ENCODE measurements at places on chromosomes 7 and 10.

DNA sequence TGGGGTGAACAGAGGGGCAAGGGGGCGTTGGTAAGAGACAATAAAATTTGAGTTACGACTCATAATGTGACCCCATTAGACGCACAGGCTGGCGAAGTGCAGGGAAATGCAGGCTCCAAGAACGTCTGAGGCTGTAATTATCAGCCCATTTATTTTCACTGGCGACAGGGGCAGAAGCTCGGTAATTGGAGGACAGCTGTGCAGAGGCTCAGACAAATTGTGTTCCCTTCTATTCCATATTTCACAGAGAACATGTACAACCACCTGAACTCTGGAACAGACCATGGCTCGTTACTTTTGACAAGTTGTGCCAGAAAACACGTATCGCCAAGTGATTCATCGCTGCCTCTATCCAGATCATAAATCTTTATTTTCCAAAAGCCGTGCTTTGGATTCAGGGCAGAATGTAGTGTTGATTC is 137.3 kb upstream of the FRMD4A start:
- no peak for DNase-seq

DNA sequence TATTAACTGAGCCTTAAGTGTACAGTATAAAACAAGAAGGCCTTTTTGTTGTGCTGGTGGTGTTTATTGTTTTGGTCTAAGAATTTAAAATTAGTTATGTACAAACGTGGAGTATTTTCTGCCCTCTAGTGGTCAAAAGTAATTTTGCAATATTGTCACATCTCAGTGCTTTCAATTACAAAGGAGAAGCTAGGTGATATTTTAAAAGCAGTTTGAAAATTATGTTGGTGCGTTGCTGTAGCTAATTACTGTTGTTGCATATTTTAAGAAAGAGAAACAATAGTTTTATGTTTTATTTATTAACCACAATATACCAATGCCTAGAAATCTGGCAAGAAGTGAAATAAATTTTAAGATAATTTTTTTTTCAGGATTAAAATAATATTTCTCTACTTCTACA is 11.4 kb downstream of the NPVF start:
- no peak for DNase-seq

- DNase-seq = no peak
Measured at GRCh38 chr7:46115410-46115809, 194.3 kb upstream of the IGFBP3 start.

DNA sequence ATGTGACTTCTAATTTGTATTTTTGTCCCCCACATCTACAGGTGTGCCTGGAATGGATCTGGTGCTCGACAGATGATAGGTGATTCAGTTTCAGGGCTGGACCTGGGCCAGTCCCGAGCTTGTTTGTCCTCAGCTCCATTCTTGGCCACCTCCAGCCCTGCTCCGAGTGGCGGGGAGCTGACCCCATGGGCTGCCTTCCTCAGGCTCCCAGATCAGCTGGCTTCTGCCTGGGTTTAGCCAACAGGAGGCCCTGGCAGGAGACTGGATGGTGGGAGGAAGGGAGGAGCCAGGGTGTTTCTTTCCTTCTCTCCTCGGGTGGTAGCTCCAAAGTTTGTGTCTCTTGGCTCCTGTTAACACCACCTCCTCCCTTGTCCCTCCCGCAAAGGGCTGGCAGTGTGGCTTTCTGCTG is 75.2 kb downstream of the CDH23 start:
- DNase-seq = no peak

DNA sequence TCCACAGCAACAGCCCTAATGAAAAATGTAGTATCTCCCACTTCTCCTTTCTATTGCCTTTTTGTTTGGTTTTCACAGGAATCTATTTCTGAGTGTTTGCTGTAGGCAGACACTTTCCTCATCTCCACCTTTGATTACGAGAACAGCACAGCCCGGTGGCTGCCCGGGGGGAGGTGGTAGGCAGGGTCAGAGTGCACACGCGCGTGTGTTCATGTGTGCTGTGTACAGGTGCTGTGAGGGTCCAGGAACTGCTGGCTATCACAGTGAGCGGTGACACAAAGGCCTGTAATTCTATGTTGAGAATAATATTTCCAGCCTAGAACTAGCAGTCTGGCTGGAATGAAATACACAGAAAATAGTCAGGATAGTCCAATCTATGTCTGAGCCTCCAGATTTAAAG is 212.8 kb downstream of the ADARB2 start:
- no peak for DNase-seq

DNA sequence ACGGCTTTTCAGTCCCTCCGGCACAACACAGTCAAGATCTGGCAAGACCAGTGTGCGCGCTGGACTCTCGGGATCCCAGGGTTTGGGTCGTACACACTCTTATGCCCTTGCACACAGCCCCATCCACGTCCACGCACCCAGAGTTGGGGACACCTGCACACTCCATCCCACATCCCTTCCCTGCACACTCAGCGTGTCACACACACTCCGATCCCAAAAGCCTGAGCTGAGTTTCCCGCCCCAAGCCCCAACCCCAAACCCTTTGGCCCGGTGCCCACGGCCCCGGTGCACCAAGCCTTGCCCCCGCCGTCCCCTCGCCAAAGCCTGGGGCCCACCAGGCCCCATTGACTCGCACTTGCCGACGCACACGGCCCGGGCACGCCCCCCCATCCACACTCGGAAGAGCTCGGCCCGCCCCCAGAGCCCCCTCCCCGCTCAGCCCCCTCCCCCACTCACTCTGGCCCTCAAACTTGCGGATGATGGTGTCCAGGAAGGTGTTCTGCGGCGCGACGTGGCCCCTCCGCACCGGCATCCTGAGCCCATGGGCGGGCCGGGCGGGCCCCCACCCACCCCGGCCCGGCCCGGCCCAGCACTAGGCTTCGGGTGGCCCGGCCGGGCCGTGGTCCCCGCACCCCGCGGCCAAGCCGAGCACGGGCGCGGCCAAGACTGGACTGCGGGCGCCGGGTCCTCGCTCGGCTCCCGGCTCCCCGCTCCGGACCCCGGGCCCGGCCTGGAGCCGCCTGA is 567 bp downstream of the KCNH2 start:
- DNase-seq = no peak

DNA sequence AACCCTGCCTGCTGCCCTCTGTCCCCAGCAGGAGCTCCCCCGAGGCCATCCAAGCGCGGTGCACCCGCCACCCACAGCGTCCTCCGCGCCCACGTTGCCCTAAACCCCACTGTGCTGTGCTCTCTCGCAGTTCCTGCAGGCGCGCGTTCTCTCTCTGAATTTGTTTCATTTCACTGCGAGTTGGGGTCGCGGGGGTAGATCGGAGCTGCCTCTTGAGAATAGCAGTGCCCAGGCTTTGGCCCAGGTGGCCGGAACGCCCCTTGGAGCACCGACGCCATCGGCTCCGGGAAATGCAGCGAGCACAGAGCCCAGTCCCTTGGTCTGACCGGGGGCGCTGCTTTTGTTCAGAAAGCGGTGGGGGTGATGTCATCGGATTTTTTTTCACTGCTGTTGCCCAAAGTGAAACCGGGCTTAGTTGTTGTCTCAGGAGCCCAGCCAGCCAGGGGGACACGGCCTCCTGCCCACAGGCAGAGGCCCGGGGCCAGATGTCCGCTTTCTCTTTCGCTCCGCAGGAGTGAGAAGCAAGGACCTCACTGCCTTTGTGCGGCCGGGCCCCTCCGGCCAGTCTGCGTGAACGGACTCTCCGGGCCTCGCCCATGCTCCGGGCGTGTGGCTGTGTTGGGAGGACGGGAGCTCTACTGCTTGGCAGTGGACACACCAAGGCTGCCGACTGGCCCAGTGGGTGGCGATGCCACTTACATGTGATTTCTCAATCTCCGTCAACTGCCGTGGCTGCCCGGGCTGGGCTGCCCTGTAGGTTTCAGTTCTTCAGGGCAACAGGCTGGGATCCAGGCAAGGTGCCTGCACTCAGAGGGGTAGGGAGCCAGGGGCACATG is 43.1 kb downstream of the FOXK1 start:
- DNase-seq = no peak

GRCh38 chr10:44966129-44966815 is 6.7 kb downstream of the RASSF4 start:
- no peak for DNase-seq

GRCh38 chr7:1852517-1853430 is 182.7 kb downstream of the ELFN1 start:
- DNase-seq = no peak

GRCh38 chr7:102211590-102212550 is 74.8 kb upstream of the SH2B2 start:
- no peak for DNase-seq

- no peak for DNase-seq
Measured at GRCh38 chr10:21705828-21706176, 171.8 kb downstream of the MLLT10 start.

DNA sequence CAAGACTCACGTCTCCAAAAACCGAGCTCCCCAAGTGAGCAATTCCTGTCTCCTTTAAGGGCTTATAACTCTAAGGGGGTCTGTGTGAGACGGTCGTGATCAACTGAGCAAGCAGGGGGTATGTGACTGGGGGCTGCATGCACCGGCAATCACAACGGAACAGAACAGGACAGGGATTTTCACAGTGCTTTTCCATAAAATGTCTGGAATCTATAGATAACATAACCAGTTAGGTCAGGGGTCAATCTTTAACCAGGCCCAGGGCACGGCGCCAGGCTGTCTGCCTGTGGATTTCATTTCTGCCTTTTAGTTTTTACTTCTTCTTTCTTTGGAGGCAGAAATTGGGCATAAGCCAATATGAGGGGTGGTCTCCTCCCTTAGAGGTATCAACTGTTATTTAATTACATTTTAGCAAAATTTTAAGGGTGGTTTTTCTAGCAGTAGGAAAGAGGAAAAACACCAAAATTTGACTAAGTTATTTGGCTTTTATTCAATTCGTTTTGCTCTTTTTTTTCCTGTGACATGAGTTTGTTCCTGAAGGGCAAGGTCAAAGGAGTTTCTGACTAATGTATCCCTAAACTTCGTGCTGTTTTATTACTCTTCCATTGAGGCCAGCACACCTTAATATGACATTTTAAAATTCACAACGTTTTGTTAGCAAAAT is 121.4 kb upstream of the SEC61G start:
- no peak for DNase-seq

GRCh38 chr7:27161721-27162560 is 3.4 kb downstream of the HOXA9 start:
- no peak for DNase-seq

- peak; percentile 74 for DNase-seq
Measured at GRCh38 chr7:106022193-106022821, 59.2 kb downstream of the CDHR3 start.

GRCh38 chr7:111041577-111041976 is 49.4 kb upstream of the LRRN3 start:
- DNase-seq = no peak

DNA sequence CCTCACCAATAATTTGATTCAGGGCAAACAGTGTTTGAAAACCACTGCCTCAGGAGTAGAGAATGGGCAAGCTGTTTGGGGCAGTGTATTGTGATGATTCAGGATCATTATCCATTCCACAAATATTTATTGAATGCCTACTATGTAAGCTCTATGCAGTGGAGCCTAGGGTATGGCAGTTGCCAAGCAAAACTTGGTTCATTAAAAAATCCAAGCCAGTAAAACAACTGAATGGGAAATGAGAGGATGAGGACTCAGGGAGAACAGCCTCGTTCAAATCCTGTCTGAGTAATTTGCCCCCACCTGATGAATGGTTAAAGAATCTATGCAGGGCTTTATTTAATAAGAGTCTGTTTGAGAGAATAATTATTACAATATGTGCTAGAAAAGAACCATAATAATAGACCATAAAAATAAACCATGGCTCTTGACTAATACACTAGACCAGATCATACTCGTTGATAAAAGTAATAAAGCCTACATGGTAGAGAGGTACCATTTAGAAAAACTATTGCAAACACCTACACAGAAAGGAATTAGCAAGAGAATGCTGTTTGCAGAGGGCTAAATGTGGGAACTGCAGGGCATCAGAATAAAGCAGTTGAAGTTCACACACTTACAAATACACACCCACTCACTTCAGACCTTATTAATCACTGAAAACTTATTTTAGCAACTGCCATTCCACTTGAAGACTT is 71.7 kb downstream of the CREB5 start:
- DNase-seq = no peak

DNA sequence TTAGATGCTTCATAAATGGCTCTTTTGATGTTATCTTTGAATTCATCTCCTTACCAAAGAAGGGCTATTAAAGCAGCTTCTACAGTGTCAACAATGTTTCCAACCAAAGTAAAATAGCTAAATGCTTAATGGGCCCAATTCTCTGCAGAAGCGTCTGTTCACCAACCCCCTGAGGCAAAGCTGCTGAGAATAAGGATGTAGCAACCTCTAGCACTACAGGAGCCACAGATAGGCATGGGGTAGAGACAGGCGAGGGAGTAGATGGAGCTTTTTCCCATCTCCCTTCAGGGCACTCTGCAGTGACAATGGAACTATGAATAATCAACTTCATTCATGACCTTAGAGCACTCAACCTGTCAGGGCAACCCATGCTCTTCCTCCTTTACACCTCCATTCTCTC is 134.1 kb downstream of the FZD1 start:
- DNase-seq = no peak

GRCh38 chr7:47783456-47784223 is 164.6 kb downstream of the PKD1L1 start:
- no peak for DNase-seq
